Activated T-cell treated with anti-CD3 and anti-CD28 coated beads, Interleukin-2, amount 50 U/mL, for 48 hours (primary cell): ENCODE measurements at places on chromosomes 1 and 21.

- DNase-seq: no peak
Measured at GRCh38 chr1:156232201-156232894, 9.6 kb upstream of the BGLAP start.

DNA sequence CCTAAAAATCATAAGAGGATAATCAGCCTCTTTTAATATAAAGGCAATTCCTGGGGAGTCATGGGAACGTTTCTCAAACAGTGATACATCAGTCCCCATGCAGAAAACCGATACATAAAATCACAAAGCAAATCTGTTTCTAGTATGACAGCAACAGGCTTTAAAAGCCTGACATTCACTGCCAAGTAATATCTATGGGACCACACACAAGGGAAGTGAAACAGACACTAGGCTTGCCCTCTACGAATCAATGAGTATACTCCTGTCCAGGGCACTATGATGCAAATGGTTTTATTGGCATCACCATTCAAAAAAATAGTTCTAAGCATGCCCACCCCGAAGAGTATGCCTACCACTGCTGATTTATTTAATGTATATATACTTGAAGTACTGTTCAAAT lies 54.4 kb downstream of the TIAM1 start:
- DNase-seq: no peak

GRCh38 chr1:204591473-204592090 lies 75.4 kb downstream of the MDM4 start:
- DNase-seq: no peak

DNA sequence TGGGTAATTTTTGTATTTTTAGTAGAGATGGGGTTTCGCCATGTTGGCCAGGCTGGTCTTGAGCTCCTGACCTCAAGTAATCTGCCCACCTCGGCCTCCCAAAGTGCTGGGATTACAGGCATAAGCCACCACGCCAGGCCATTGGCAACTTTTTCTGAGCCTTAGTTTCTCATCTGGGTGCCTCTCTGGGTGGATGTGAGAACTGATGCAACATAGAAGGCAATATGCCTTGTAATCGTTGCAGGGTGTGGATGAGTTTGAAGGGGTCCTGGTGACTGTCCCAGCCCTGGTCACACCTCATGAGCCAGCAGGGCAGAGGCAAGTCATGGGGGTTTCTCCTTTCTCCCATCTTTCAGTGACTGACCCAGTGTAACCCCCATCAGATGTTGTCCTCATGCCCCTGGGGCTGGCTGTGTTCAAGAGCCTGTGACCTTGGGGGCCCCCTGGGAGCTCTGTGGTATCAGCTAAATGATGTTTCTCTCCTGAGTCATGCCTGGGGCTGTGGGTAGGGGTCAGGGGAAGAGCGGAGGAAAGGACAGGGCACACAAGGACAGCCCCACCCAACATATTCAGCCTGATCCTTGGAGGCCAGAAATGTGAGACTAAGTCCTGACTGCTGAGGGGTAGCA lies 3.6 kb downstream of the COL9A2 start:
- no peak for DNase-seq

- DNase-seq: no peak
Measured at GRCh38 chr1:21212126-21212525, 35.4 kb upstream of the EIF4G3 start.

DNA sequence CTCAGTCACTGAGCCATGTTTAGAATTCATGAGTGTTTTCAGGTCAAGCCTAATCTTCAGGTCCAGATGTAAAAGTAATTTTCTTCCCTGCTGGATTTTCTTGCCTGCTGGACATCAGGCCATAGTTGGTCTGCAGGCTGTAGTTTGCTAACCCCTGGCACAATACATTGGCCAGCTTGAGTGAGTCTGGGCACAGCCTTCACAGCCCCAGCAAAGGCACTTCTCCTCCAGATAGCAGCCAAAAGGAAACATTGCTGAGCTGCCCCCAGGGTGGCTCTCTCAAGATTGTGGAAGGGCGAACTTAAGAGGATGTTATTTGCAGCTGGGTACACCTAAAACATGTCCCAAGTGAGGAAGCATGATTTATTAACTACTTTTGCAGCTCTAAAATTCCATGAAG lies 126.8 kb downstream of the PIK3R3 start:
- DNase-seq: no peak
